Gastroesophageal sphincter (tissue), 4 donors: ENCODE measurements at places on chromosomes 11 and 22.

DNA sequence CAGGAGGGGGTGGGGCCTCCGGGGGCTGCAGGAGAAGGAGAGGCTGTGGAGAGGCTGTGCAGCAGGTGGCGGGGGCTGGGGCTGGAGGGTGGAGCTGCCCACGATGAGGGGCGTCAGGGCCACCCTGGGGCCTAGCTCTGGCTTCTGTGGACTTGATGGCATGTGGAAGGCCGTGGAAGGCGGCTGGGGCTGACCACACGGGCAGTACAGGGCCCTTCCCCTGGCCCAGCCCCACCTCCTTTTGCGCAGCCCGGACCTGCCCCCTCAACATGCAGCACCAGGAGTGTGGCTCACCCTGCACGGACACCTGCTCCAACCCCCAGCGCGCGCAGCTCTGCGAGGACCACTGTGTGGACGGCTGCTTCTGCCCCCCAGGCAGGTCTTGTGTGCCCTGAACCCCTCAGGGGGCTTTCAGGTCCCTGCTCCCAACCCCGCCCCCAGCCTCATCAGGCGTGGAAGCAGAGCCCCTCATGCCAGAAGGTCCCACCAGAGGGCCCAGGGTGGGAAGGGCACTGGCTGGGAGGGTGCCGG is 6.1 kb downstream of the MUC5B start:
- H3K27ac ChIP-seq, result no peak overlapping the region
- H3K36me3 ChIP-seq, result no peaks in the 10 kb centered on the region
- H3K27me3 ChIP-seq, result peaks cover 90% of the 10 kb centered on the region
- no peak for ATAC-seq
- no peaks in the 10 kb centered on the region for H3K4me1 ChIP-seq

DNA sequence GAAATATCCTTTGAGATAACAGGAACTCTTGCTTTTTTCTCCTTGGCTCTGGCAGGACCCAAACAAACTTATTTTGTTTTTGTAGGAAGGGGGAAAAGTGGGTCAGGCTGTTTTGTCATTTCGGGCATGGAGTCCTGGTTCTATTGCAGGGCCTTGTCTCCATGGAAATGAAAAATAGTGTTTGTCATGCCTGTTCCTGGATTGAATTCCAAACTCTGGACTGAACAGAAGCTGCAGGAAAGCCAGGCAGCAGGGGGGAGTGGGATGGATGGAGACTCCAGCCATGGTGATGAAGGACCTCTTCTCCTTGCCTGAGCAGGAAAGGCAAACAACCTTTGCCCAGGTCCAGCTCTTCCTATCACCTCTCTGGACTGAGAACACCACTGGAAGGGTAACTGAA is 87.0 kb downstream of the SCN3B start:
- H3K4me3 ChIP-seq, result no peak overlapping the region
- peaks cover 4% of the 10 kb centered on the region for H3K27me3 ChIP-seq
- ATAC-seq, result no peak
- H3K4me1 ChIP-seq, result no peaks in the 10 kb centered on the region

DNA sequence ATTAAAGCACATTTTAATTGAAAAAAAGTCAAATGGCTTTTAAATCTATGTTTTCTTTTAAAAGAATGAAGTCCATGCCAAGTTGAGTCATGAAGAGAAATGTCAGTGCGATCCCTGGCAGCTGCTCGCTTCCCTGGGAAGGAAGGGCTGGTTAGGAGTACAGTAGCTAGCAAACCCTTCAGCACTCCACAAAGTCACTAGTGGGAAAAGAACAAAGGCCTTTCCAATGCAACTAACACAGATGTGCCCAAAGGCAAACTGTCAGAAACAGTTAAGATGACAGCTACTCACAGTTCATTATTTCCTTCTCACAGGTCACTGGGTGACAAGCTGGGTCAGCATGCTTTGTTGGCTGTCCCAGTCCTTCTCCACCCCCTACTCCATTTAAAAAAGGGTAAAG is 308.7 kb downstream of the DCDC1 start:
- no peak for ATAC-seq
- no peak overlapping the region for H3K4me3 ChIP-seq
- H3K4me1 ChIP-seq, result no peaks in the 10 kb centered on the region
- no peak overlapping the region for H3K27ac ChIP-seq
- no peaks in the 10 kb centered on the region for H3K36me3 ChIP-seq

GRCh38 chr11:14953904-14954303 is 18.2 kb downstream of the CALCA start:
- ATAC-seq, result no peak
- no peaks in the 10 kb centered on the region for H3K27me3 ChIP-seq
- H3K4me3 ChIP-seq, result no peak overlapping the region
- H3K36me3 ChIP-seq, result no peaks in the 10 kb centered on the region
- H3K27ac ChIP-seq, result no peak overlapping the region

DNA sequence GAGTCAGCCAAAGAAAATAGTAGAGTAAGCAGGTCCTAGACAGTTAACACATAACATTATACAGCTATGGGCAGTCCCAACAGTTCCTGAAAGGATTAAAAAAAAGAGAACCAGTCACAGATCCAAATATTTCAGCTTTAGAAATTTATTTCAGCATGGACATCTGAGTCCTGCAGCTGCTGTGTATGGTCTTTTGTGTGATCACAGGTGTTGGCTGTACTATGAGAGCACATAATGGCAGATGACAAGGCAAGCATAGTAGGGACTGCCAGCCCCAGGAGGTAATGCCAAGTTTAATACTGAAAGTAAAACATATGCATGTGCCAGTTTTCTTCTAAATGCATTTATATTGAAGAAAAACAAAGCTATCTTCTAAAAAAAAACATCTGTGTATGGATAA is 158.1 kb downstream of the GRIA4 start:
- no peaks in the 10 kb centered on the region for H3K36me3 ChIP-seq
- no peak overlapping the region for H3K4me3 ChIP-seq
- H3K27me3 ChIP-seq, result no peaks in the 10 kb centered on the region
- ATAC-seq, result no peak

GRCh38 chr22:20111689-20112622 is 3.9 kb upstream of the RANBP1 start:
- no peak overlapping the region for H3K4me3 ChIP-seq
- H3K4me1 ChIP-seq, result no peaks in the 10 kb centered on the region
- no peak for ATAC-seq
- no peak overlapping the region for H3K27ac ChIP-seq

DNA sequence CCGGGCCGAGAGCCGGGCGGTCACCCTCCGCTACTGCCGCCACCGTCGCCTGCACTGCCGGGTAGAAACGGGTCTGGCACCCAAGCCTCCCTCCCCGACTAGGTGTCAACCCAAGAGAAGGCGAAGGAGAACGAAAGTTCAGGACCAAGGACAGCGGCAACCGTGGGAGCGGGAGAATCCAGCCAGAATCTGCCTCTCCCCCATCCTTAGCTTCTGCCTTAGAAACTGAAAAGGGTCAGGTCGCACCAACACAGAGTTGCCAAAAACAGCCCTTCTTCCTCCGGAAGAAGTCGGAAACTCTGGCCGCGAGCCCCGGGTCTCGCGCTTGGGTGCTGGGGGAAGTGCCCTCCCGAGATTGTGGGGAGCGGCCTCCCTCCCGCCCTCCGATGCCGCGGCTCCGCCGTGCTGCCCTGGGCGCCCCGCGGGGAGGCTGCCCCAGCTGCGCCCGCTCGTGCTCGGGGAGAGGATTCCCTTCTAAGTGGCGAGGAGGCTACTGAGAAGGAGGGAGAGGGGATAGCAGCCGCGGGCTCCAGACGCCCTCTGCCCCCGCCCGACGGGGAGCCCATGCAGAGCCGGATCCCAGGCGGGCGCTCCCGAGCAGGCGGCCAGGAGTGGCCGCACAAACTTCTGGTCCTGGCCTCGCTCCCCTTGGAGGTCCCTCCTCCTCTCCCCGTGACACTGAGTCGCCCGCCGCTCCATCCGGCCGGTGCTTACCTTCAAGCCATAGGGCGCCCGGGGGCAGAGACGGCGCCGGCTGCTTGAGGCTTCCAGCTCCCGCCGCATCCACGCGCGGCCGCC is 637 bp downstream of the DRD2 start:
- H3K4me1 ChIP-seq, result peaks cover 4% of the 10 kb centered on the region
- H3K27me3 ChIP-seq, result peaks cover 99% of the 10 kb centered on the region
- no peak overlapping the region for H3K27ac ChIP-seq
- H3K4me3 ChIP-seq, result peak overlapping the region; percentile 33
